Dermis microvascular lymphatic vessel endothelial cell (primary cell): ENCODE measurements at places on chromosomes 5 and 9. TPM values are rescaled to one million over a fixed set of nuclear protein-coding genes. Genes with fewer than 3 reads are reported as not detected.

SLC46A2 gene
- not detected in 2 replicates for total RNA-seq

LECT2 gene
- total RNA-seq, result not detected in 2 replicates

IL13 gene
- not detected in 2 replicates for total RNA-seq

FAM221B gene
- not detected in 2 replicates for total RNA-seq

BTNL3 gene
- not detected in 2 replicates for total RNA-seq

NR4A3 gene
- total RNA-seq, result under 0.01 TPM in 2 replicates

SUSD3 gene
- not detected in 2 replicates for total RNA-seq

CCL27 gene
- not detected in 2 replicates for total RNA-seq

HTR1A gene
- not detected in 2 replicates for total RNA-seq

ALDH1A1 gene
- total RNA-seq, result 738 and 2,886 TPM in 2 replicates

ARL14EPL gene
- under 0.01 and 0.13 TPM in 2 replicates for total RNA-seq

SLC6A19 gene
- not detected in 2 replicates for total RNA-seq

BARX1 gene
- not detected in 2 replicates for total RNA-seq

DBN1 gene
- 95.9 and 134 TPM in 2 replicates for total RNA-seq

SLC23A1 gene
- total RNA-seq, result under 0.01 TPM in 1 of 2 replicates, not detected in the other

PCDHB11 gene
- total RNA-seq, result 0.13 and 0.89 TPM in 2 replicates

MELK gene
- total RNA-seq, result 8.7 and 19.9 TPM in 2 replicates

IL3 gene
- not detected in 2 replicates for total RNA-seq

CDC20B gene
- total RNA-seq, result not detected in 2 replicates

TPRN gene
- 3.3 and 4.4 TPM in 2 replicates for total RNA-seq

PCDHGB6 gene
- total RNA-seq, result 1.5 and 2.7 TPM in 2 replicates

IL33 gene
- 2.8 and 9.9 TPM in 2 replicates for total RNA-seq

LRRTM2 gene
- total RNA-seq, result 1.4 and 1.5 TPM in 2 replicates

ANKRD20A1 gene
- 1.2 and 1.3 TPM in 2 replicates for total RNA-seq

FREM1 gene
- under 0.01 TPM in 2 replicates for total RNA-seq

ST8SIA4 gene
- total RNA-seq, result 4.8 and 7.2 TPM in 2 replicates

RANBP3L gene
- under 0.01 and 0.13 TPM in 2 replicates for total RNA-seq

UBAP2 gene
- 11.9 and 20.5 TPM in 2 replicates for total RNA-seq

ANXA1 gene
- 541 and 583 TPM in 2 replicates for total RNA-seq

CNTLN gene
- 4.4 and 5.4 TPM in 2 replicates for total RNA-seq

LHX3 gene
- total RNA-seq, result not detected in 2 replicates
